ENCODE measurements at places on chromosomes 6 and 20. TPM values are rescaled to one million over a fixed set of nuclear protein-coding genes. Genes with fewer than 3 reads are reported as not detected.
A peak's percentile ranks its signal among the peaks of the same experiment; 100 is the strongest.

GRCh38 chr6:170297576-170298330 lies 6.9 kb upstream of the DLL1 start:
- DNase-seq = no peak

The NHSL1 gene
- 11.8 TPM for total RNA-seq

GRCh38 chr20:48471759-48472408 lies 355.9 kb downstream of the PREX1 start:
- no peak for DNase-seq

DNA sequence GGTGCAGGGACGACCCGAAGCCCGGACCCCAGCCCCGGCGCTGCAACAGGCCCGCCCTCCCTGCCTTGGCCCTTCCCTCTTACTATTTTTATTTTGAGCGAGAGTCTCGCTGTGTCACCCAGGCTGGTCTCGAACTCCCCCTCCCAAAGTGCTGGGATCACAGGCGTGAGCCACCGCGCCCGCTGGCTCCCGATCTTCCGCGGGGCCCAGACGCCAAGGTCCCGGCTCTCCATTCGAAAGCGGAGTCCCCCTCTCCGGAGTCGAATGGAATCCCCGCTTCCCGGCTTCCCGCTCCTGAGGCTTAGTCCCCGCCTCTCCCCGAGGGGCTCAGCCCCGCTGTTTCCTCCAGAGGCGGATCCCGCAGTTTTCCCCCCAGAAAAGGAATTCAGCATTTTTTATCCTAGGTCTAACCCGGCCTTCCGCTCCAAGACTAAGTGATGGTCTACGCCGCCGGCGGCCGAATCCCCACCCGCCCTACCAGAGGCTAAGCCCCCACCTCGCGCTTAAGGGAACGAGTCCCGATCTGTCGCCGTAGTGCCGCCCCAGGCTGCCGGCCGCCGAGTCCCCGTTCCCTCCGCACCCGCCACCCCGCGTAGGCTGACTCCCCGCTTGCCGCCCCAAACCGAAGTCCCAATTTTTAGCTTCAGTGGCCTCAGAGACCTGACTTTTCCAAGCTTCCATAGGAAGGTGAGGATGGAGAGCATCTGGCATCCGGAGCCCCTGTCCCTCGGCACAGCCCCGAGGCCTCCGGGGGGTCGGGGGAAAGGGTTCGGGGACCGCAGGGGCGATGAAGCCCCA lies 11.5 kb upstream of the TMC2 start:
- no peak for DNase-seq

GRCh38 chr6:42138630-42139619 lies 3.5 kb downstream of the C6orf132 start:
- no peak for DNase-seq

The EDN3 gene
- not detected for total RNA-seq

The OR2J3 gene
- total RNA-seq = not detected

GRCh38 chr20:35013421-35014411 lies 58.0 kb downstream of the MYH7B start:
- no peak for DNase-seq

- DNase-seq = no peak
Observed at GRCh38 chr6:35477028-35477427, 8.8 kb downstream of the RPL10A start.

The HUS1B gene
- not detected for total RNA-seq

The NCOA5 gene
- total RNA-seq = 25.3 TPM

The FHL5 gene
- not detected for total RNA-seq

- no peak for DNase-seq
Observed at GRCh38 chr20:15451241-15451640, 1113.8 kb upstream of the FLRT3 start.

GRCh38 chr6:30670760-30671527 lies 1.9 kb downstream of the DHX16 start:
- no peak for DNase-seq

The MACROD2 gene
- 5.0 TPM for total RNA-seq

- DNase-seq = no peak
Observed at GRCh38 chr20:49381558-49382493, 100.6 kb downstream of the KCNB1 start.

DNA sequence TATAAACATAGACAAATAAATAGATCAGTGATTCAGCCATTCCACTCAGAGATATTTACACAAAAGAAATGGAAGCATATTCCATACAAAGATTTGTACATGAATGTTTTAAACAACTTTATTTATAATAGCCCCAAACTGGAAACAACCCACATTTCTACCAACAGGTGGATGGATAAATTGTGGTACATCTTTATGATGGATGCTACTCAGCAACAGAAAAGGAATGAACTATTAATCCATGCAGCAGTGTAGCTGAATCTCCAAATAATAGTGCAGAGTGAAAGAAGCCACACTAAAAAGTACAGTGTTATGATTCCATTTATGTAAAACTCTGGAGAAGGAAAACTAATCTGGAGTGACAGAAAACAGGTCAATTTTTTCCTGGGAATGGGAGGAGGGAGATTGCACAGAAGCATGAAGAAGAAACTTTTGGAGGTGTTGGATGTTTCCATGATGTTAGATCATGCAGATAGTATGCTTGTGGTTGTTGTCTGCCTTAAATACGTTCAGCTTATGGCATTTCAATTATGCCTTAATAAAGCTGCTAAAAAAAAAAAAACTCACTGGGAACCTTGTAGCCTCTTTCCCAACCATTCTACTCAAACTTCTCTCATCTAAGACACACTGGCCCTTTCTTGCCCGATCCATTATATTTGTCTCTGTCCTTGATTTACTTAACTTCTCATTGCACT lies 100.9 kb downstream of the PPP1R14C start:
- no peak for DNase-seq

DNA sequence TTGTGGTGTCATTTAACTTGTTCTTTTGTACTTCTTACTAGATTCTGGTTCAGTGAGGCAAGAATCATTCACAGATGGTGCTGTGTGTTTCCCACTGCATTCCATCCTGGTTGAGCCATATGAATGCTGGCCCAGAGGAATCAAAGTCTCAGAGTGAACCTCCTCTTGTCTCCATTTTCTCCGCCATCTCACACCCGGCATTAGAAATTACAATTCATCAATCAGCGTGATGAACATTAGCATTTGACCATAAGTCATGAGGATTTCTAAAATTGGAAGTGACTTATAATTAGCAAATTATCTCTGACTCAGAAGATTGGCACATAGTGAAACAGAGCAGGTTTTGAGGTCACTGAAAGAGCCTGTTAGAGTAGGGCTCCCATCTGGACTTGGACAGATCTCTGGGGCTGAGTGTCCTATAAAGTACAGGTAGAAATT lies 25.2 kb downstream of the TNFAIP3 start:
- DNase-seq = peak; percentile 72

DNA sequence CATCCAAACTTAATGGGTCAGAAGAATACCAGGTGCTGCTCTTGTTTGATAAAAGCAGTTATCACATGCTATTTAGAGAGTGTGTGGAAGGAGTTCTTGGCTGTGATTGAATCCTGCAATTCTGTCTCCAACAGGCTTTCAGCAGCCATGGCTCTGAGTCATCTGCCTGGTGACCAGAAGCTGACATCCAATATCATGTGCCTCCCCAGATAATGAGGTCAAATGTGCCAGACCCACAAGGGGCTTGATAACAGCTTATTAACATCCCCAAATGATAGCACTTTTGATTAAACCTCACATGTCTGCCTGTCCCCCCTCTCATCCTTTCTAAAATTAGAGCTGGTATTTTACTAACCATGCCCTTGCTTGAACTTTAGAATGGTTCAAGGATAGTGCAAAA lies 175.7 kb upstream of the PLN start:
- no peak for DNase-seq

DNA sequence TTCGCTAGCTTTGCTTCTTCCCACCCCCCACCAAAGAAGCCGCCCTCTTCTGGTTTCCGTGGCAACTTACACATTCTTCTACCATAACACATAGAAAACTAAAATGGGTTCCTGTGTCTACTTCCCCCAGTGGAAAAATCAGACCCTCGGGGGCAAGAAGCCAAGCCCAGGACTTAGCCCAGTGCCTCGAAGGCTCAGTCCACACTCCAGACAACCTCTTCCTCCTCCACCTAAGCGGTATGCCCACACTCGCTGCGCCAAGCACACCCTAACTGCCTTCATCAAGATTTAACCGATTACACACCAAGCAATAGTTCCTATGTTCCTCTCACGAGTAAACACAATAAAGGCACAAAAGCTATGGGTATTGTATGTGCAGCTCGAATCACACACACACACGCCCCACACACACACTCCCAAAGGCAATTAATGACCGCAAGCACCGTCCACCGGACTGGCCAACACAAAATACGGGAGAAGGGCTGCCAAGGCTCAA lies 537 bp downstream of the PPIL4 start:
- peak; percentile 67 for DNase-seq

DNA sequence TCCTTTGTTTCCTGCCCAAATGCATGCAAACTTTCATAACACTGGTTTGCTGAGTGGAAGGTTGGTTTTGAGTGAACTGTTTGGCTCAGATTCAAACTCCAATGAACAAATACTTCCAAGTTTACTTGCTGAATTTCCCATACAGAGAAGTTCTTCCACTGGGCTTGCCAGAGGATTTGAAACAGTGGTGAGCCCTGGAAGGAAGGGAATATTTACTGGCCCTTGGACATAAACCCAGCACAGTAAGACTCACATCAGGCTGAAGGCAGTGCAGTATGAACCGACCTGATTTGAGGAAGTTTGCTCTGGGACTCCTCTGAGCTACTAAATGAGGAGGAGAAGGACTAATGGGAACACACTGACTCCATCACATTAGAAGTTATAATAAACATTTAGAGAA lies 3.8 kb downstream of the TRAF3IP2 start:
- DNase-seq = peak; percentile 74

DNA sequence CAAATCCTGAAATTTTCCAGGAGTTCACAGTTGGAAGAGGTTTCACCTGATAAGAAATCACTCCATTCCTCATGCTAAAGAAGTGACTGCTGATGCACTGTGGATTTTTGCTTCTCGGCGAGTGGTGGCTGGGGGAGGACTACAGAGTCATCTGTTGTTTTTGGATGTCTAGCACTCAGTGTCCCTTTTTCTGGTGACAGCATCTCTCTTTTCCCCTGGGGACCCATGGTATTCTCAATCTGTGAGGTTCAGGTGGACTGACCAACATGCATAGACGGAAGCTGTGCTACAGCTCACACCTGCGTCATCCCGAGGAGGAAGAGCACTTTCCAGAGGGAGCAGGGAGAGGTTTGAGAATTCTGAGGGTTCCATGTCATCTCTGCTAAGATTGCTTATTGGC lies 42.7 kb upstream of the ZNF831 start:
- no peak for DNase-seq

The ID4 gene
- total RNA-seq = 17.3 TPM

The MICB gene
- 17.5 TPM for total RNA-seq

DNA sequence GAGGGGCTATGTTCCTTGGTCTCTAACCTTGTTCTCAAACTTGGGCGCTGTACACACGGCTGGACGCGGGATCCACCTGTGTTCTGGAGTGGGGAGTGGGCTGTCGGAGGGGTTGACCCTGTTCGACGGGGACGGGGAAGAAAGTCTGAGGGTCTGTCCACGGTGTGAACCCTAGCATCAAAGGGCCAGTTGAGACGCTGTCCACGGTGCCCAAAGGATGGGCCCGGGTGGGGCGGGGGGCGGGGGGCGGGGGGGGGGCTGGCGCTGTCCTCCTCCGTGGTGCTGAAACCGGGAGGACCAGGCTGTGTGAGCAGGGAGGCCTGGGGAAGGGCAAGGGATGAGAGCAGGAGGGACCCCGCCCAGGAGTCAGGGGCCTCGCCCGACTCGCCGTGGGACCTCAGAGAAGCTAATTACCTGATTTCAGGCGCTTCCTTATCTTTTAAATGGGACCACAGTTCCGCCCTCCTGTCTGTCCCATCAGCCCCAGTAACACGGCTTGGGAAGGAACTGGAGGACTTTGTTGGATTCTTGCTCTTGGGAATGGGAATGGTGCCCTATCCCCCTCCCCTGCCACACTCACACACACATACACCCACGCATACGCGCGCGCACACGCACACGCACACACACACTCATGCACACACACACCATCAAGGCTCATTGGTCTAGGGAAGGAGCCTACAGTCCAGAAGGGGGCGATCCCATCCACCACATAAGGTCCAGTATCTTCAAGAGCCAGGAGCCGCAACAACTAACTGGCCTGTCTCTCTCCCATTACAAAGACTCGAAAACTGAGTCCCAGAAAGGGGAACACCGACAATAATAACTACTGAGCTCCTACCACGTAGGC lies 1.0 kb upstream of the VSTM2L start:
- DNase-seq = peak; percentile 73

- DNase-seq = peak; percentile 87
Observed at GRCh38 chr20:35327074-35327976, 35.1 kb upstream of the FAM83C start.

DNA sequence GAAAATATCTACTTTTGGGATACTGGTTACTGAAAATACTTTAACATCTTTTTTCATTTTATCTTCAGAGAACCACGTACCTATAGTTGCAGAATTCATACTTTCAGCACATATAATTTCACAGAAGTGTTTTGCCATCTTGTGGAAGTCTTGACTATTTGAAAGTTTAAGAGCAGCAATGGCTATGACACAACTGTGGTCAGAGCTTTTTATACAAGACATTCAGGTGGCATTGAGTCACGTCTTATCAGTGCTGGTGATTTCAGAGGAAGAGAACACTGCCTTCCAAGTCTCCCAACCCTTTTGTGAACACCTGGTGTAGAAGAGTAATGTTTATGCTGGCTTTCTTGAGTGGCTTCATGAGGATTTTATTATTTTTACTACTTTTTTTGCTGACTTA lies 171.6 kb downstream of the ARID1B start:
- peak; percentile 82 for DNase-seq

DNA sequence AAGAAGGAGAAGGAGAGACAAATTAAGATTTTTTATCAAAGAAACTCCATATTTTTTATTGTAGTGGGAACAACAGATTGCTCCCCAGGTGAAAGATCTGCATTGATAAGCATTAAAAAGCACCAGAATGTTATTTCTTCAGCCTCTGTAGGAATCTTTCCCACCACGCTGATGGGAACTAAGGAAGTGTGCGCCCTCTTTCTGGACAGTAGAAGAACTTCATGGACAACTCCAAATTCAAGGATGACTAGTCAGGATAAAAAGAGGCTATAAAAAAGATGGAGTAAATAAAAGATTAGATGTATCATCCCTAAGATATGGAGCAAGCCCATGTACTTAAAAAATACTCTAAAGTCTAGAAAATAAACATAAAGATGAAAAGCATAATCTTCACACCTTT lies 45.8 kb upstream of the PAK5 start:
- DNase-seq = peak; percentile 1

GRCh38 chr20:8414586-8415274 lies 282.7 kb downstream of the PLCB1 start:
- peak; percentile 100 for DNase-seq

The GGTLC1 gene
- total RNA-seq = not detected

DNA sequence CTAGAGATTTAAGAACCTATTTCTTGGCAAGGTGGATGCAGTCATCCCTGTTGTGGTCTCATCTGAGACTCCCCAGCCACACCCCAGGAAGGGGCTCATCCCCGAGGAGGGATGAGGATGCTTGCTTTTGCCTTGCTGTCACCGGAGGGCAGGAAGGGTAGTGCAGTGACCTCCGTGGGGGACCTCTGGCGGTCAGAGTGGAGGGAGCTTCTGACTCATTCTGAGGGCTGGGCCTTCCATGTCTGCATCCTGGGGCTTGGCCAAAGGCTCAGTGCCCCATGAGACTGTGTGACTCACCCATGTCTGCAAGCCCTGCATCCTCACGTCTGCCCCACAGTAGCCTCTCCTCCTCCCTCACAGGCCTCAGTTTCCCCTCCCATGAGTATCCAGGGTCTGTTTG lies 38.7 kb downstream of the UQCC2 start:
- peak; percentile 95 for DNase-seq

- DNase-seq = no peak
Observed at GRCh38 chr6:137095651-137096238, 51.0 kb upstream of the IL20RA start.

The SPTLC3 gene
- total RNA-seq = 4.2 TPM

GRCh38 chr6:34489207-34489805 lies 23.4 kb downstream of the PACSIN1 start:
- DNase-seq = no peak

Data from renal cortical epithelial cell (primary cell).